HFF-Myc (cell line): ENCODE measurements at places on chromosomes 6 and 20.

DNA sequence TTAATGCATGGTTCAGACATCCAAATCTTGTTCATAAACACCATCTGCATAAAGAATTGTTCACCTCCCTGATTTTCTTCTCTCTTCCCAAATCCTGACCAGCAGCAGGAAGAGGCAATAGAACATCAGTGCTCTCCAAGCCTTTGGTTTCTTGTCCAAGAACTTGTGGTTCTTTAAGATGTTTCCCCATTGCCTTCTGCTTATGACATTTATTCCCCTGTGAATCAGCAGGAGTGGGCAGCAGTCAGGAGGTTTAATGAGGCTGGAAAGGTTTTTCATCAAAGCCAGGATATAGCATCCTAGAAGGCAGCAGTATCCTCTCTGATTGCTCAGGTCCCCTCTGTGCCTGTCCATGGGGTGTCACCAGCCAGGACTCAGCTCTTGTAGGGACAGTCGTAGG is 5.3 kb downstream of the HDDC2 start:
- DNase-seq, result no peak

DNA sequence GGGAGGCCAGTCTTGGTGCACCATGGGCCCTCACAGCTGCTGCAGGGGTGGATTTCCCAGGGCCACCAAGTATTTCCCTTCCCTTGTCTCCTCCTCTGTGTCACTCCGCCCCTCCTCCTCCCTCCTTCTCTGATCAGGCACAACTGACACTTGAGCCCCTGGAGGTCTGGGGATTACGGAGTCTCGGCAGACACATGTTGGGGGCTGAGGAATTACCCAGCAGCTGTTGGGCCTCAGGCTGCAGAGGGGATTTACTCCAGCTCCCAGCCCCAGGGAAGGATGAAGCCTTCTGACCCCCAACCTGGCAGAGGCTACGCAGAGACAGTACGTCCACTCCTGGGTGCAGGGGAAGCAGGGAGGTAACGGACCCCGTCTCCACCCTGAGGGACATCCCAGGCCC is 420.5 kb upstream of the SULF2 start:
- no peak for DNase-seq

DNA sequence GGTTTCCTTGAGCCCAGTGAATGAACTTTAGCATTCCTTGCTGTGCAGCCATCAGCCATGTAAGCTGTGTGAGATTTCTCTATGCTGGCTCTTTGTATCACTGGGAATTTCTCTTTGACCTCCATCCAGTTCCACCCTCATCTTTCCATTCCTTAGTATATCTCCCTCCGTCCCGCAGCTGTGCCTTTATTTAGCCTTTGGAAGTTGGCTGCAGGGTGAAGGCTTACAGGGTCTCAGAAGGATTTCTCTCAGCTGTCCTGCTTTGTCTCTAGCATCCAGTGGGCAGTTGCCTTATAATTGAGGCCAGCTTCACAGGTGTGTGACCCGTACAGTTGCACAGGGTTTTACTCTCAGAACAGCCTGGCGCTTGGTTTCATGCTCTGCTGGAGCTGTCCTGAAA is 144.3 kb downstream of the PXDC1 start:
- no peak for DNase-seq

DNA sequence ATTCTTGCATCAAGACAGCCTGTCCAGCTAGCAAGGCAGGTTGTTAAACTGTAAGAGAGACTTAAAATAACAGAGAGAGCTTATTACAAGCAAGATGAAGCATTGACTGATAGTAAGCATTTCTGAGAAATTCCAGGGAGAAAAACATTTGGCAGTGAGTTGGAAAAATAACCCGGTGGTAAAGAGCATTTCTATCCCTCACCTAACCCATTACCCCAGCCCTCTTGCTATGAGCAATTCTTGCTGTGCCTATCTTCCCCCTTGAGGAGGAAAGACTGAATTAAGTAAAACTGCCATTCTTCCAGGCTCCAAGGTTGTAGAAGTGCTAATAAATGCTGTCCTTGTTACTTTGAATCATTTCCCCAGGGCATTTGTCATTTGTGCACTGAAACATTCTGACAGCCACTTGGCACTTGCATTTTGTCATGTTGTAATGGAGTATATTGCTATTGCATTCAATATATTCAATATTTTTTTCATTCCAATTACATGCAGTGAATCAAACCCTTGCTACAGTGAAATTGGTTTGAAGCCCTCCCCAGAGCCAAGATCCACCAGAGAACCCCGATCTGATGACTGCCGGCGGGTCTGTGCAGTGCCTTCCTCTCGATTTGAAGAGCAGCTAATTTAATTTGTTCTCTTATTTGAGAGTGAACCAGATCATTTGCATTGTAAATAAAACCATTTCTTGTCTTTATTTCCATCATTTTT is 291.1 kb downstream of the HIVEP2 start:
- no peak for DNase-seq

- peak; percentile 31 for DNase-seq
Measured at GRCh38 chr20:39986173-39986904, 702.7 kb downstream of the MAFB start.
